CD4-positive, alpha-beta T cell treated with Interleukin-17A for 4 hours (primary cell): ENCODE measurements at places on chromosomes 4 and X.

GRCh38 chr4:142150483-142150882 is 514.1 kb downstream of the IL15 start:
- DNase-seq, result no peak

DNA sequence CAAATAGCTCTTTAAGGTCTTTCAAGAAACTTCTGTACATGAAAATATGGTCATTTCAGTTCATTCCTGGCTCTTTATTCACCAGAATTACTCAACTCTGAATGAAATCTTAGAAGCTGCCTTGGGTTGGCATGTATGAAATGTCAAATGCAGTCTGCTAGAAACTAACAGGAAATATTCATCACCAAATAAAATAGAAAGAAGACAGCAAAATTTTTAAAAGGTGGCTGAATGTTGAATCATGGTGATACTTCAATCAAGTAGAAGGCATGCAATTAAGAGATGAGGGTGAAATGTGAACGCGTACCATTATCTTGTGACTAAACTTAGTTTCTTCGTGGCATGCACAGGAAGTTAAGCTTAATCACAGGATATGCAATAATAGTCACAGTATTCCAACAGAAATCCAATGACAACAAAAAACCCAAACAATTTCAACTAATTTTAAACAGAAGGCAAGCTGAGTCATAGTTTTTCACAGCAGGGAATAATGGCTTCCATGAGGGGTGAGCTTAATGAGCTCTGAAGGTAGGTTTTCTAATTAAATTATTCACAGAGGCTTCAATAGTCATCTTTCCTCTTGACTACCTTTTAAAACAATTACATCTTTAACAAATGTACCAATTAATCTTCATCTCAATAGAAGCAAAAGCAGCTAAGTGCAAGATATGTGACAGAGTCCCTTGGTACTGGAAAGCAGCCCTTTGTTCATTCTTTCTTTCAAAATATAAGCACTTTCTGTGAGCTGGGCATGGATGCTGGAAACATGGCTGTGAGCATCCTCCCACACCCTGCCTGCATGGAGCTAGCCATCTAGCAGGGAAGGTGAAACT is 44.5 kb downstream of the SCFD2 start:
- no peak for DNase-seq

DNA sequence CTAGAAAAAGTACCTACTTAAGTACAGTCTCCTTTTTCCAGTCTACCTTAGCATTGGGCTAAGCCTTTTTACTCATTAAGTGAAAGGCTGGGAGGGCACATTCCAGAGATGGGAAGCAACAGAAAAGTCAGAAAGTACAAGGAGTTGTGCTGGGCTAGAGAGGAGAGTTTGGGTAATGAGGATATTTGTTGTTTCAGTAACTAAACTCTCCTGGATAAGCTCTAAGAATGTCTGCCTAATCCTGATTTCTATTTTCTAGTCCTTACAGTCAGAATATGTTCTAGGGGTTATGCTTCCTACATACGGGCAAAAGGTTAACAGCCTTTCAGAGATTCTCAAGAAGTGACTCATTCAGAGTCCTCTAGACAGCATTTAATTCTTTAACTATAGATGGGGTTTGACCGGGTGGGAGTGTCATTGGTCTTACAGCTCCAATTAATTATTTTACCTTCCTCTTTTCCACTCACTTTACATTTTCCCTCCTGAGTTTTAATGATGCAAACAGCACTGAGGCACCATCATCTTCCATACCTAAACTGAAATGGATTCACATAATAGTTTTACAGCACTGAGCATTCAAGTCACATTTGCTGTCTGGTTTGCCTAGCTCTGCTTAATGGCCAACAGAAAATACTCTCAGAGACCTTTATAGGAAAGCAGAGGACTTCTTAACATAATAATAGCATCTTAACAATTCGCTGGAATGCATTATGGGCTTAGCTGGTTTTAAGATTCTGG is 42.9 kb downstream of the USP26 start:
- no peak for DNase-seq

- no peak for DNase-seq
Observed at GRCh38 chr4:24772952-24773351, 22.4 kb upstream of the SOD3 start.
